ENCODE measurements at places on chromosomes 11 and 22.

GRCh38 chr11:106477776-106478175 lies 400.3 kb downstream of the AASDHPPT start:
- no peak for DNase-seq

- DNase-seq, result no peak
Measured at GRCh38 chr11:77071671-77072605, 5.2 kb downstream of the CAPN5 start.

GRCh38 chr11:116082256-116082655 lies 578.0 kb upstream of the CADM1 start:
- DNase-seq, result no peak

DNA sequence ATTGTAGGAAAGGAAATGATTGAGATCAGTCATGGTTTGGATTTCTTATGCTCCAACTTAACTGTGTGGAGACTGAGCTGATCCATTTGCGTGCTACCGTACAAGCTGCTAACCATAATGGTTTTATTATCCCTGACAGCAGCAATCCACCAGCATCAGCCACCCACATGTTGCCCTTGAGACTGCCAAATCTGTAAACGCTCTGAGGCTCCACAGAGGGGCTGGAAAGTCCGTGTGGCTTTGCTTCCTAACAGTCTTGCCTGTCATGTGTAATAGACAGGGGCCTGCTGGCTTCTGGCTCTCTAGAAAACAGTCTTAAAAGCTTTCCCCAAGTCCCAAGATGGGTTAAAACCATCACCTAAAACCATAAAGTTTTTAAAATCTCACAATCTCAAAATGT lies 30.1 kb downstream of the ATG16L2 start:
- DNase-seq, result no peak

- DNase-seq, result no peak
Measured at GRCh38 chr22:26115266-26115665, 54.0 kb upstream of the SEZ6L start.

GRCh38 chr11:7383406-7383805 lies 101.9 kb upstream of the OLFML1 start:
- no peak for DNase-seq

DNA sequence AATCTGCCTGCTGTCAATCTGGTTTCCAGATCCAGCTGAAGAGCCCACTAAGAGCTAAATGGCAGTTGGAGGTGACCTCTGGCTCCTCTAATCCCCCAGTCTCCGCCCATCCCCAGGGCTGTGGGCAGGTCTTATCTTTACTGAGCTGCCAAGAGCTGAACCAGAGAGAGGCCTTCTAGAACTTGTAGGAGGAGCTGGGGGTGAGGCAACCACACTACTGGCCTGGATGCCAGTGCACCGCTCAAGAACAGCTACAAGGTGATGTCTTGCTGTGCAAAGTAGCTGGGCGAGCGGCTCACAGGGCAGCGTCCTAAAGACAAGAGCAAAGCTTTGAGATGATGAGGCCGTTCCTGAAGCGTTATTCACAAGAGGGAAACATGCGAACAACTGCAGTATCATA lies 374.6 kb downstream of the CTTN start:
- DNase-seq, result no peak

GRCh38 chr11:68677432-68677831 lies 6.9 kb upstream of the GAL start:
- no peak for DNase-seq

GRCh38 chr11:115302946-115303703 lies 201.1 kb downstream of the CADM1 start:
- DNase-seq, result no peak

GRCh38 chr11:75524665-75525432 lies 892 bp downstream of the GDPD5 start:
- no peak for DNase-seq

GRCh38 chr11:65194564-65194963 lies 12.8 kb downstream of the CAPN1 start:
- no peak for DNase-seq

- no peak for DNase-seq
Measured at GRCh38 chr11:28259177-28259843, 151.1 kb downstream of the METTL15 start.

DNA sequence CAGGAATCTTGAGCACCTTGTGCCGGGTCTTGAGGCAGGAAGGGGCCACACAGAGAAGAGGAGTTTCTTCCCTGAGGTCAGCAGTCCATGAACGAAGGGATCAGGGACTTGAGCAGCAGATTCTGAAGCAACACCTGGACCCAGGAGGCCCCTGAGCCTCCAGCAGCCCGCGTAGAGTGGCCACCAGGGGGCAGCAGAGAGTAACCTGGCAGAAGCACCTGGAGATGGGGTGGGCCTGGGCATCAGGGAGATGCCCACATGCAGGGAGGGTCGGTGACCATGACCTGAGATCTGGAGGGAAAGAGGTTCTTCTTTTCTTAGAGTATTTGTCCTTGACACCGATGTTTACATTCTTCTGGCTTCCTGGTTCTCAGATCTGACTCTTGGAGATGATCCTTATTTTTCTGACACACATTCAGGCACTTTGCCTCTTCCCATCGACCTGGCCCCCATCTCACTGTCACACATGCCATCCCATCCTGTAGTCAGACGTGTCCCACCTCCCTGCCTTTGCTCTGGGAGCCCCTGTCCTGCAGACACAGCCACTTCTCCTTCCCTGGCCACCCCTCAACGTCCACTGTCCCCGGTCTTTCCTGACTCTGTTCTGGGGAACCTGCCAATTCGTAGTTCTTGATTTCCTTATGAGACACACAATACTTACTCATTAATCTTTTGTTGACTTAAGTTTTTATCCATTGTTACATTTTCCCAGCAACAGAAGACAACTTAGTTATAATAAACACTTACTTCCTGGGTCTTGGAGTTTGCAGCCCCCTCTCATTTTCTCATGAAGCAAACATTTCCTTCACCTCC lies 66.5 kb downstream of the GGTLC2 start:
- peak; percentile 70 for DNase-seq

DNA sequence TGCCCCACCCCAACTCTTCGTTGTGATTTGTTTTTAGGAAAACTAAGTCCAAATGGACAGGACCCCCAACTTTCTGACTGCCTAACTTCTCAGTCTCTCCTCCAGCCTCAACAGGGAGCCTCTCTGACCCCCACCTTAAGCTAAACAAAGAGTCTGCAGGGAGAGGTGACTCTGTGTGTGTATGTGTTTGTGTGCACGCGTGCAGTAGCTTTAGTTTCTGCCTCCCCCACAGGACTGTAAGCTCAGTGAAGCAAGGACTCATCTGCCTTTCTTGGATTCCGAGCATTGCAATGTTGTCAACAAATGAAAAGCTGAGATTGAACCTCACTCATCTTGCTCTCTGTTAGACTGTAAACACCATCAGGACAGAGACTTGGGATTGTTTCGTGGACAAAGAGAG lies 7.9 kb downstream of the SNAP29 start:
- no peak for DNase-seq

- no peak for DNase-seq
Measured at GRCh38 chr11:63144121-63144520, at the start of gene SLC22A24. Gene SLC22A24 (minus strand): TSS chr11:63144221. CDS start chr11:63143779, 442 bp downstream.

DNA sequence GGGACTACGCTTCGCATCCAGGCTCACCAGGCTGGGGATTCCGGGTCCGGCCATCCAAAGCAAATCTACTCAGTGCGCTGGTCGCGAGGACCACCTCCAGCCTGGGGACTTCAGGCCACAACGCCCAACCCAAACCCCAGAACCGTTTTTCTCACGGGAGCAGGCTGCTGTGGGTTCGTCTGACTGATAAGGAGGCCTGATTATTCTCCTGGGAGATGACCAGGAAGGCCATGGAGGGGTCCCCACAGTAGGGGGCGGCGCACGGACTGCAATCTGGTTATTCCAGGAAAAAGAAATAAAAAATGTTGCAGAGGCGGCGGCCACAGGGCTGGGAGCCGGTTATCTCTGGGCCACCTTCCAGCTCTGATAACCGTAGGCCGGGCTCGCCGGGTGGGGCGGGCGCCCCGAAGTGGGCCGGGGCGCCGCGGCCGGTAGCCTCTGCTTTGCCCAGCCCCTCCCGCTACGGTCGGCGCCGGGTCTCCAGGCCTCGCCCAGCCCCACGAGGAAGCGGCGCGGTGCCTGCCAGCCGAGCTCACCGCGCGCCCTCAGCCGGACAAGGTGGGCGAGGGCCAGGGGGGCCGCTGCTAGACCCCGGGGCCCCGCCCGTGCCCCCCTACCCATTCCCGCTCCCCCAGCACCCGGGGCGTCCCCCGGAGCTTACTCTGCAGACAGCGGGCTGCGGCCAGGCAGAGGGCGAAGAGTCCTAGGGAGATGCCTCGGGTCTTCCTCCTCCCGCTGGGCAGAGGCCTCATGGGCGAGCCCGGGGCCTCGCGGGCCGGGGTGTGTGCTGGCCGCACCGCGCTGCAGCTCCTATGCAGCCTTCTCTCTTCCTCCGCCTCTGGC lies 446 bp downstream of the VSTM5 start:
- no peak for DNase-seq

DNA sequence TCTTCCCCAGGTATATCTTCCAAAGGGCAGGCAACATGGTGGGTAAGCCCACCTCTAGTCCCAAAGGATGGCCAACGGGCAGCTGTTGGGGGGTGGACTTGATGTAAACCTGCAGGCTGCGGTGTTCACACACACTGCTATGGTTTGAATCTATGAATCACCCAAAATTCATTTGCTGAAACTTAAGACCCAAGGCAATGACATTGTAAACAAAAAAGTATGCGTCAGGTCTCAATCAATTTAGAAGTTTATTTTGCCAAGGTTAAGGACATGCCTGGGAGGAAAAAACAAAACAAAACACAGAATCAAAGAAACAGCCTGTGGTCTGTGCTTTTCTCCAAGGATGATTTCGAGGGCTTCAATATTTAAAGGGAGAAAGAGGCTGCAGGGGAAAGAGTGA lies 18.3 kb downstream of the RCN1 start:
- no peak for DNase-seq

- DNase-seq, result no peak
Measured at GRCh38 chr22:16801088-16801487, 24.1 kb downstream of the XKR3 start.

GRCh38 chr22:44523981-44524759 lies 26.1 kb upstream of the RTL6 start:
- DNase-seq, result no peak

DNA sequence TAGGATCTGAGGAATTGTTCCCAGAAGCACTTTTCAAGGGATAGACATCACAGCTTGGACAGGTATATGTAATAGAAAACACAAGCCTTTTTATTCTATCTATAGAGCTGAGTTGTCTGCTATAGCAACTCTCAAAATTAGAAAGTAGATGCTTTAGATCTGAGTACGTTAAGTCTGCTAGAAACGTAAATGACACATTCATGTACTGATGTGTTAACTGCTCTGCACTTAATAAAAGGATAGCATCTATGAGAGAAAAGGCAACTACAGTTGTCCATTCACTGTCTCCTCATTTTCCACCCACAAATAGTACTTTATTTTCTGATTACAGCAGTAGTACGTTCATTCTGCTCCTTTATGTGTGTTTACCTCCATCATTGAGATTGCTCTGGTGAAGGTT lies 6.0 kb upstream of the STT3A start:
- DNase-seq, result no peak

GRCh38 chr22:49869845-49870712 lies 16.4 kb downstream of the ZBED4 start:
- DNase-seq, result no peak

- no peak for DNase-seq
Measured at GRCh38 chr11:121829159-121829643, 286.8 kb downstream of the BLID start.
